Renal cortical epithelial cell (primary cell): ENCODE measurements at places on chromosomes 1 and 21.

- no peak for DNase-seq
Observed at GRCh38 chr1:230261928-230262650, 164.0 kb downstream of the PGBD5 start.

DNA sequence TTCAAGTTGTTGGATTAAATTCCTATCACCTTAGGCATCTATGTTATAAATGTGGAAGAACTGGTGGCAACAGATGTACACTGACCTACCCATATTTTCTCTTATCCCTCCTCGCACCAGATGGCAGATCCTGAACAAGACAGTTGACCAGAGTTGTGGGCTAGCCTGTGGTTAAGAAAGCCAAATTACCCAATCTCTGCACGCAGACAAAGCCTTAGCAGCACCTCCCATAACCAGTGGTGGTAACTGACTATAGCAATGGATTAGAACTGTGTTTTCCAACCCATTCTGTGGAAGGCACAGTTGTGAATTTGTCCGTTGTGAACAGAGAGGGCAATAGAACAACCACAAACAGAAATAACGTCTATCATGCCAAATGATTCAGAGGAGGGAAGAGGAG is 20.6 kb downstream of the ABCB10 start:
- no peak for DNase-seq

DNA sequence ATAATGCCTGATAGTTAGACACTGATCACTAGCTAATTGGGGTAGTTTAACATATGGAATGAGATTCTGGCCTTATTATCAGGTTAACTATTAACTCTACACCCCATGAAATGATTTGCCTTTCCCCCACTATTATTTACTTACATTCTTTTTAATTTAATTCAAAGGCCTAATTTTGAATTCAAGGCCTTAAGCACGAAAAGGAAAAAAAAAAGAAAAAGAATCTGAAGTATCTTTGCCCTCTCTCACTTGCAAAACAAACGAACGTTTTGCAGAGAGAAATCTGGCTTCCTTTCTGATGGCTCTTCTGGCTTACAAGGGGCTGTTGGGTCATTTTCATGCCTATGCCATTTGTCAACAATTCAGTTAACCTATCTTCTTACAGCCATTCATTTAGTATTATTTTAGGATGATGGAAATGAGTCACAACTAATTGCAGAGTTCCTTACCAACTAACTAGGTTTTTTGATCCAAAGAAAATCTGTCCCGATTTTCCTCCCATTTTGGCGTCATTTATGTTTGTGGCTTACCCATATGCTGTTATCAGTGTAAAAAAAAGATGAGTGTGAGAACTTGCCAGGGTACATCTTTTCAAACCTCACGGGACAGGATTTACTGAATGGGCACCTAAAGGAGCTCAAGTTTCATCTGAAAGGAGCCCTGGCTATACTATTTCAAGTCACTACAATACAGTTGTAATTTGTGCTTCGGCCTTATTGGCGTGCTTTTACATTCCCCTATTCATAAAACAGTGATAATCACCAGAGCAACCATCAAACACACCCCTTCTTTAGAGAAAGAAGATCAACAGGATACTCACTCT is 1.9 kb upstream of the ERRFI1 start:
- peak; percentile 85 for DNase-seq

- DNase-seq, result peak; percentile 9
Observed at GRCh38 chr1:157135646-157136045, 2.5 kb downstream of the ETV3 start.

GRCh38 chr1:161730050-161730564 is 8.8 kb downstream of the FCRLB start:
- peak; percentile 52 for DNase-seq

GRCh38 chr1:183058851-183059502 is 35.8 kb downstream of the LAMC1 start:
- DNase-seq, result peak; percentile 31
